Central memory CD4-positive, alpha-beta T cell (primary cell): ENCODE measurements at places on chromosomes 4 and X.

DNA sequence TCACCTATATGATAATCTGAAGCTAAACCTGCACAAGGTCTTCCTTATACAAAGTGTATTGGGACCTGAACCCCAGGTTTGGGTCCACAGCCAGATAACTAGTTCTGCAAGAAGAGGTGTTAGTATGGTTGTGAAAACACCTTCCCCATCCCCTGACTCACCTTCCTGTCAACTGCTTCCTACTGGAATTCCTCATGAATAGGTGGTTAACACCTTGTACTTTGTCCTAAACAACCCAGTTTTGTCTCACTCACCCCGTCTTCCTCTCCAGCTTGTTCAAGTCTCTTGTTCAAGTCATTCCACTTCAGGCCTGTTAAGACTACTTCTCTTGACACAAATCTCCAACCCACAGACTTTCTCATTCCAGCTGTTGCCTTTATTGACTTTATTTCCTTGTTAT lies 45.5 kb downstream of the CCNG2 start:
- DNase-seq = no peak

GRCh38 chrX:28591542-28591941 lies 4.3 kb downstream of the IL1RAPL1 start:
- no peak for DNase-seq

DNA sequence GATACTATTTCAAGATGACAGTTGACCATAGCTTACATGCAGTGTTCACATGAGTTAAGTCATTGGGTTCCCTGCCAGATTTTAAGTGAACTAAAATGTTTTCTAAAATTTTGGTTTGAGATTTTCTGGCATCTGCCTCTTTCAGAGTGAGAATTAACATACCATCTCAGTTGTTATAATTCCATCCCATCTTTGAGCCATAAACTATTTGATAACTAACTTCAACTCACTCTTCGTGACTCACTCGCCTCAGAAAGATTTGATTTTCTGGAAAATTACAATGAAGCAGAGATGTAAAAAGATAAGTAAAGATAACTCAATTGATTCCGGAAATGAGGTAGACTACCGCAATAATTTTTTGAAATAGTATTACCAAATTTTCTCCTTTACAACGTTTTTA lies 61.8 kb downstream of the HMGB2 start:
- DNase-seq = no peak

- DNase-seq = peak; percentile 32
Measured at GRCh38 chr4:95181243-95181995, 367.4 kb downstream of the UNC5C start.

- DNase-seq = no peak
Measured at GRCh38 chrX:13293700-13294099, 26.2 kb downstream of the ATXN3L start.

DNA sequence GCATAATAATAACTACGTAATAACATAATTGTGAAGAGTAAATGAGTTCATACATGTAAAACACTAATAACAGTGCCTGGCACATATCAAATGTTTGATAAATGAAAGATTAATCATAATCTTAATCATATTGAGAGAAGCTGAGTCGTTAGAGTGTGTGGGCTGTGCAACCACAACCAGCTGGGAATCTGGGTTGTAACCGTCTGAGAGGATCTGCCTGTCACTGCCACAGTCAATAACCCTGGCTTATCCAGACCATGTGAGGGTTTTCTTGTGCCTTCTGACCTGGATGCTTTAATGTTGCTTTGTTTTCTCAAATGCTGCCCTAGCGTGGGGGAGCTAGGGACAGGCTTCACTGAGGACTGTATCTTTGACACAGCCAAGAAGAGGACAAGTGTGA lies 73.9 kb downstream of the TRPC5 start:
- no peak for DNase-seq

DNA sequence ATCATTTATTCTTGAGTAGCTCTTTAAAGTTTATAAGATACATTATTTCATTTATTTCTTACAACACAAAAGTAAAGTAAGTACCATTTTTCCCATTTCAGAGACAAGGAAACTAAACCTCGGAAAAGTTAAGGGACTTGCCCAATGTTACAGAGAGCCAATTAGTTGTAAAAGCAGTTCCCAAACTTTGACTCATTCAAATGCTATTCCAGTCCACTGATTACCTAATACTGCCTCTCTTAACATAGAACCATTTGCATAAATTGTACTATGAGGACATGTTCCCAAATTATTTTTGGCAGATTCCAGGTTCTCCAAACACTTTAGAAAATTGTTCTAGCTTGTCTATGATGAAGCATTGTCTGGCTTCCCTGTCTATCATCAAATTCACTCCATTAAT lies 45.6 kb upstream of the GRIA3 start:
- DNase-seq = no peak

DNA sequence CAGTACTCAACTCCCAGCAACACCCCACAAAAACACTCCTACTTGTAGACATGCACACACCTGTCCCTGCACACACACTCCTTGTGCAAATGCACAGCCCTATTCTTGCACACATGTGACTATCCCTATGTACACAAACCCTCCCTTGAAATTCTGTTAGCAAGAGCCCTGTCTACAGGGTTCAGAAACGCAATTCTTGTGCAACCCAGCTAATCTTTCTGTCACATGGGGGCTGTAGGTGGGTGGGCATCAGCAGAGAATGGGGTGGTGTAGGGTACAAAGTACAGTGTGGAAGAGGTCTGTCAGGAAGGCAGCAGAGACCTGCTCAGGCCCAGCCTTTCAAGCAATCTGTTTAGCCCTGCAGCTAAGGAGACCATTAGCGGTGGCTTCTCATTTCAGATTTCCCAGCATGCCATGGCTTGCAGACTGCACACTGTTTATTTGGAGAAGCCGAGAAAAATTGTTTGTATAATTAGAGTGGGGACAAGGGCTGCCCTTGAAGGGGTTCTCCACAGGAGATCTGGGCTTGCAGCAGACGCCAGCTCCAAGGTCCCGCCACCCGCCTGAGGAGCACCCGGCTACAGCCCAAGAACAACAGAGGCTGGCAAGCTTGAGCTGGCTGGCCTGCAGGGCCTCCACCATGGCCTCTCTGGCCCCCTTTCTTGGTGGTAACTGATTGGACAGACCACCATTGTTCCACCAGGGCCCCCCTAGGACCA lies 144.0 kb upstream of the PJA1 start:
- DNase-seq = no peak

DNA sequence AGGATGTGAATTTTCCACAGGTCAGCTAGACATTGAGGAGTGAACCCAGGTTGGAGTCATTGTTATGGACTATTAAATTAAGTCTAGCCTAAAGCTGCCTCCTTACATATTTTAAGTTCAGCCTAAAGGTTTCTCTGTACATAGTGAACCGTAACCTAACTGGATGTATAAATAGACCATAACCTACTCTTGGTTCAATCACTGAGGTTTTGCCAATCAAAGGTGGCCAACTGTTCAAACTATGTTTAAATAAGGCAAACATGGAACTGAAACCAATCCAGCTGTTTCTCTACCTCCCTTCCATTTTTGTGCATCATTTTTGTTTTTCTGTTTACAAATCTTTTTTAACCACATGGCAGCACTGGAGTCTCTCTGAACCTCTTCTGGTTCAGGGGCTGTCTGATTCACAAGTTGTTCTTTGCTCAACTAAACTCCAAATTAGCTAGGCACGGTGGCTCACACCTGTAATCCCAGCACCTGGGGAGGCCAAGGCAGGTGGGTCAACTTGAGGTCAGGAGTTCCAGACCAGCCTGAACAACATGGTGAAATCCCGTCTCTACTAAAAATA lies 43.9 kb upstream of the SFRP2 start:
- no peak for DNase-seq

DNA sequence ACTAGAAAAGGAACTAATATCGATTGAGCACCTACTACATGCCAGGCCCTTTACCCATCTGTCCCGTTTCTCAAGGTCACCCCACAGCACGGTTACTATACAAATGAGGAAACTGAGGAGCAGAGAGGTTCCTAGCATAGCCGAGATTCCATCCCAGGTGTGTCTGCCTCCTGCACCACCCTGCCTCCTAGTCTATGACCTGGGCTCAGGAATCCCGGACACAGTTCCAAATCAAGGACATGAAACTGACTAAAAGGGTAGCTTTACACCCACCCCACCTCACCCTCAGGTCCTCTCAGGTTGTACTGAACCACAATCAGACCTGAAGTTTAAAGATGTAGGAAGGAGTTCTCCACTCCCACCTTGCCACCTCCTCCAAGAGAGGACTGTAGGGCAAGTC lies 55.6 kb downstream of the APBB2 start:
- DNase-seq = no peak

DNA sequence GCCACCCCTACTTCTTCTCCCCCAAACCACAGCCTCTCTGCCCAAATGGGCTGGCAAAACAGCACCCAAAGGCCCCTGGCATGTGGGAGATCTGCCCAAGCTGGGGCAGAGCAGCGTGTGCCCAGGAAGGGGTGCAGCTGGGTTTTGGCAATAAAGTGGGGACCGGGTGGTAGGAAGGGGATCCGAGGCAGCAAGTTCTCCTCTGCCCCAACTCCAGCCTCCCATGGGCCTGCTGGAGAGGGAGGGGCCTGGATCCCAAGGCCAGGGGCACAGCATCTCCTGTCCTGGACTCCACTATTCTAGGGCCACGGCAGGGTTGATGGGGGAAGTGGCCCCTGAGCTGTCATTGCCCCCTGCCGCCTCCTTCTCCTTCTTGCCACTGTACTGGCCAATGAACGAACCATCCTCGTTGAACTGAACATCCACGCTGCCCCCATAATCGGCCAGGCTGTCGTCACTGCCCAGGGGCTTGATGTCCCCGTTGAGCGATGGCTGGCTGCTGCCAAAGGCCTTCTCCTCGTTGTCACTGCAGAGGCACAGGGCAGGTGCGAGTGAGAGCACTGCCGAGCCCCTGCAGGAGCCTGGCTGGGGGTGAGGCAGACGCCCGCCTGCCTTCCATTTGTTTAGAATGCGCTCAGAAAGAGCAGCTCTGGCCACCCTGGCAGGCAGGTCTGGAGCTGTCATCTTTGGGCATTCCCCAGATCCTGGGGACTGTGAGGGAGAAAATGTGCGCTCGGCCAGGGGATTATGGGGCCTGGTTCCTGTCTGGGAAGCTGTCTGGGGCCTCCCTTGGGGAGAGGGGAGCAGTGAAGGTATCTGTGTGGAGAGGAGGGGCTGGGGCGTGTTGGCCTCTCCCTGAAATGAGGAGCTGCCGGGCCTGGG lies 23.4 kb downstream of the L1CAM start:
- DNase-seq = no peak

DNA sequence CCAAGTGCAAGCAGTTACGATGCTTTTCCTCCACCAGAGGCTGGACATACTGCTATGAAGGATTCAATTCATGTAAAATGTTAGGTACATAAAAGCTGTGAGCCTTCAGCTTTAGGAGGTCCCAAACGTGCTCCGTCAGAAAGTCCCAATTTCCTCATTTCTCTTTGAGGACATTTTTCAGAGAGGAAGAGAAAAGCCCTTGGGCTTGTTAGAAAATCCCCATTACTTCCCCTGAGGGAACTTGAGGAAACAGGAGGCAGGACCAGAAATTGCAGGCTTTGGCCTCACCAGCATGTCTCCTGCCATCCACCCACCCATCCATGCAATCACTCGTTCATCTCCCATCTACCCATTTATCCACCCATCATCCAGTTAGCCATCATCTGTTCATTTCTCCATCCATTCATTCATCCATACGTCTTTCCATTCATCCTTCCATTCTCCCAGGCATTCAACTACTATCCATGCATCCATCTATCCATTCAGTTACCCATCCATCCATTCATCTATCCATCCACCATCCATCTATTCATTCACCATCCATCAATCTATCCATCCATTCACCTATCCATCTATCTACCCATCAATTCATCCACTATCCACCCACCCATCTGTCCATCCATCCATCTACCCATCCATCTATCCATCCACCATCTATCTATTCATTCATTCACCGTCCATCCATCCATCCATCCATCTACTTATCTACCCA lies 223.5 kb downstream of the AFAP1 start:
- DNase-seq = no peak

DNA sequence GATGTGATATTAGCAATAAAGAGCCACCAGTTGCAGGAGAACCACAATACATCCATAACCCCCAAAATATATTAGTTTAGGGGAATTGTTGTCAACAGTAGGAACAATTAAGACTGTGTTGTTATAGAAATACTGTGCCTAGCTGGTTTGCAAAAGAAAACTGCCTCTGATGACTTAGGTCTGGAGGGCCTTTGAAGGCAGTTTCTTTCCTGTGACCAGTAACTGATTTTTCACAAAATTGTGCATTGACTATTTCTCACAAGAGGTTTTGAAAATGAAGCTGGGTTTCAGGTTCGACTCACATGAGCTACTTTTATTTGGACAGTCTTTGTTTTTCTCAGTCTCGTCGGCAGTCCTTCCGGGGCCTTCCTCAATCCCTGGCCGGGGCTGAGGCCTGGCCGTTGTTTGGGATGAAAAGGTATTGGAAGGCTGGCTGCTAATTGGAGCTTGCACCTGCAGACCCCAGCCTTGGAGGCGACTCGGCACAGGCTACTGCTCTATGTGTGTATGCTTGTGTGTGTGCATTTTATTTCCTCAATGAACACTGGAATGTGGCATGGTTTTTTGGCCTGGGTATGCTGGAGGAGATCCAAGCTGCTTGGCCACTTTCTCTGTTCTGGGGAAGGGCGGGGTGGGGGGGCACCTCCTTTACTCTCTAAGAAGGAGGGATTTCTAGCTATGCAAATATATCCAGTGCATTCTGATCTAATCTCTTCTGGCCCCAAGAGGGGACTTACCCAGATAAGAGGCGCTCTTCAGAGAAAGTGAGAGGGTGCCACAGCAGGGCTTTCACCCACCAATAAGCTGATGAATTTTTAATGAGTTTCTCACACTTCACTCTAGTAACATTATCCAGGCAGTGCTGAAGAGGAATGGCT lies 49.5 kb upstream of the LNX1 start:
- no peak for DNase-seq

DNA sequence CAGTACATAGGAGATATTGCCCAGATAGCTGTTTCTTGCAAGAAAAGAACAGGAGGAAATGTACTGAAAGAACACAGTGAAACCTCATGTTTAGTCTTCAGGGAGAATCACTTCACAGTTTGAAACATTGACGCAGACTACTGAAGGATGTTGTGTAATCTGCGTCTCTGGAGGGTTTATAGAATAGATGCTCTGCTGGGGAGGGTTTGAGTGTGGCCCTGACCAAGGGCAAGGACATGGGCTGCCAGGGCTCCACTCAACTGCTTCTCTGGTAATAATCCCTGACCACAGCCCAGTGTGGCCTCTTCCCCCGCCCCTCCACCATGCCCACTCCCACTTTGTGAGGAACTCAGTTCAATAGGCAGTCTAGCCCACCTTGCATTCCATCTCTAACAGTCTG lies 15.8 kb upstream of the ACE2 start:
- DNase-seq = no peak

DNA sequence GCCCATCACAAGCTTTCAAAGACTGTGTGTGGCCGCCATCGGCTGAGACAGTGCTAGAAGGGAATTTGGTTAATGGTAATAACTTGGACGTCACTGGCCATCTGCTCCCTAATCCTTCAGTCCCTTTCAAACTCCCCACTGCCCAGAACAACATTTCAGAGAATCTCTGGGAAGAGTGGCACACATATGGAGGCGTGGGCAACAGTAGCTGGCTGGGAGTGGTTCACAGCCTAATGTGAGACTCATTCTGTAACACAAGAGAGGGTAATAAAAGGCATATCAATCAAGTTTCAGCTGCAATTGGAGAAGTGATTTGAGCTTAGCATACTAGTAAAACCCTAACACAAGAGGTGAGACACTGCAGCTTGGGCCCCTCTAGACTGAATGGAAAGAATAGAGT lies 15.4 kb downstream of the SMIM10 start:
- DNase-seq = no peak
